Non-pigmented ciliary epithelial cell (primary cell): ENCODE measurements at places on chromosomes 16 and 17.

- no peak for DNase-seq
Measured at GRCh38 chr17:32341141-32341856, 674 bp downstream of the C17orf75 start.

- DNase-seq: no peak
Measured at GRCh38 chr16:31718998-31719397, 154.6 kb upstream of the ZNF267 start.

DNA sequence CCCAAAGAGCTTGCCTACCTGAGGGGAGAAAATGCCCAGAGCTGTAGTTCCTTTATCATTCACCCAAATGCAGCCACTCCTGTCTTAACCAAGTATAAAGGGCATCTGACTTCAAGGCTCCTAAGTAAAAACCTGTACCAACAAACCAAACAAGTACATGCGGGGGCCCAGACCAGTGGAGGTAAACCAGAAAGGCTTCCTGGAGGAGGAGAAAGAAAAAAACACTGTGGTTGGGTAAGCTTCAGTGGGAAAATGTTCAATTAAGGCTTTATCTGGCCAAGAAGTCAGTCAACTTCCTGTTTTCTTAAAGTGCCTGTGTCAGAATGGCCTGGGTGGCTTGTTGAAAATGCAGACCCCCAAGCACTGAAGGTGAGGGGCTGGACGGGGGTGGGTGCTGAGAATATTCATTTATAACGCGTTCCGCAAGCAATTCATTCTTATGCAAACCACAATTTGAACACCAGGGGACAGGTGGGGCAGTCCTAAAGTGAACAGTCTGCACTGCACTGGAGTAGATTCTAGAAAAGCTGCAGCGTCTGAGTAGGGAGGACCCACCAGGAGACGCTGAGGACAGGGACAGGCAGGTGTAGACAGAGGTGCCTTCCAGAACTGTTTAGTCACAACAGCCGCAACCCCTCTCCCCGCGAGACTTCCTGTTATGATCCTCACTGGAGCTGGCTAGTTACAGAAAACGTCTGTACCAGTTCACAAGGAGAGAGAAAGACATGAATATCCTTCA is 467.1 kb downstream of the SOX9 start:
- no peak for DNase-seq

DNA sequence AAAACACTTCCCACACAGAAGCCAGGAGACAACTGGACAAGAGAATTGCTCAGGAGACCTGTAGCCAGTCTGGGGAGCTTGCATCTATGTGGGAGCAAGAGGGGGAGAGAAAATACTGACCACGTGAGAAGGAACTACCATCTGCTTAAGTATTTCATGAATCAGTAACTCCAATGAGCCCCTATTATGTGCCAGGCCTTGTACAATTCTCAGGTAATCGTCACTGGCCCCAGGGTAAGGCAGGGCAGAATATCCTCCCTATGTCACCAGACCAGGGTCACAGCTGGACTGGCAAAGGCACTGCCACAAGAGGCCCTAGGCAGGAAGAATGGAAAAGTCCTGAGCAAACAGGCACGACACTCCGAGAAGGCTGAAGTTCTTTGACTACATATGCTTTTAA is 25.9 kb downstream of the USP7 start:
- DNase-seq: no peak

DNA sequence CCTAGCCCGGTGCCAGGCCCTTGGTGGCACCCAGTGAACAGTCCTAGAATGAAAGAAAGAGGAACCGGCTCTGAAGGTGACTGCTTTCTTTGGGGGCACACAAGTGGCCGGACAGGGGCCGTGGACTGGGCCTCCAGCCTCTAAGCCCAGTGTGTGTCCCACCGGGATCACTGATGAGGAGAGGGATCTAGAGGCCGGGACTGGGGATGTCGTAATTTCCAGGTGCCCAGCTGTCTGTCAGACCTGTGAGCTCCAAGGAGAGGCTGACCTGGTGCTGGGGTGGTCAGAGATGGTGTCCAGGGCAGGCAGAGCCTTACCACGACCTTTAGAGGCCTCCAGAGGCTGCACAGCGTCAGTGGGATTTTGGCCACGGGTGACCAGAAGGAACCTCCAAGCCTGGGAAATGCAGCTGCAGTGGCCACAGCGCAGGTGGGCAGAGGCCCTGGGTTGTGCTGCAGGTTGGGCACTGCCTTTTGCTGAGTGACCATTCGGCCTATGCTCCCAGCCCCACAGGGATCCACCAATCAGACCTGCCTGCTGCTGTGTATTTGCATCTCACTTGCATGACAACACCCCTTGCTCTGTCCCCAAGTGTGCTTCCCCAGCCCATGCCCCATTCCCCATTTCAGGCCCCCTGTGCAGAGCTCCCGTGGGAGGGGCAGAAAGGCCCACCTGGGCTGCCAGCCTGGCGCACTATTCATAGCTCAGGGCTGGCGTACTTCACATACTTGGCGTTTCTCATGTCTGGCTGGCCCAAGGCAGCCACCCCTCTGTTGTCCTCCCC is 12.5 kb downstream of the ARHGAP23 start:
- DNase-seq: no peak

DNA sequence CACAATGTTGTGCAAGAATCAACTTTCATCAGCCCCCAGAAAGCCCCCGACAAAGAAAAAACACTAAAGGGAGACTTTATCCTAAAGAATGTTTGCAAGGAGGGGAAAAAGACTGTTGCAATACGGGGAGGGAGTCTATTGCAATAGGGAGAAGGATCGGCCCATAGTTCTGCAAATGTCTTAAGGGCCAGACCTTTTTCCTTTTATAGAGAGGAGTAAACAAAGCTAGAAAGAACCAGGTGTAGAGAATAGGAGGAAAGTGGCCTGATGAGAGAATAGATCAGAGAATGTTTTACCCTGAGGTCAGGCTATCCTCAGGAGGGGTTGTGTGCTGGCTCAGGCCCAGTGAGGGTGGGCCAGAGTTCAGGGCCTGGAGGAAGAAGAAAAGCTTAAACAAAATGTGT is 8.7 kb upstream of the CAVIN1 start:
- DNase-seq: no peak

- DNase-seq: no peak
Measured at GRCh38 chr17:78675316-78675616, 98.1 kb upstream of the DNAH17 start.
